Head of caudate nucleus (tissue), 42 donors: ENCODE measurements at places on chromosomes 2 and 18.

- no peak for DNase-seq
Measured at GRCh38 chr2:41618754-41619153, 429.1 kb upstream of the PKDCC start.

- no peak for DNase-seq
Measured at GRCh38 chr18:21632393-21632792, 20.3 kb downstream of the SNRPD1 start.

GRCh38 chr2:165149439-165149838, 54.4 kb downstream of the SCN3A start:
- DNase-seq: no peak

DNA sequence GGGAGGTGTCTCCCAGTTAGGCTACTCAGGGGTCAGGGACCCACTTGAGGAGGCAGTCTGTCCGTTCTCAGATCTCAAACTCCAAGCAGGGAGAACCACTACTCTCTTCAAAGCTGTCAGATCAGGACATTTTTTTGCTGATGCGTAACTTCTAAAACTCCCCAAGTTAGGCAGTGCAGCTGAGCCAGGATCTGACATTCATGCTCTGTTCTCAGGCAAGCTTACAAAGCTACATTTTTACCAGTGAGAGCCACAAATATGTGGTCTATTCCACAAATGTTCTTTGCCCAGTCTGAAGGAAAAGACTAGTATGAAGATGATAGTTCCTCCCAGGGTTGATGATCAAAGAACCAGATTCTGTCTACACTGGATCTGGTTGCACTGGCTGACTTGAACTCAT, 184.1 kb downstream of the MTCL1 start:
- no peak for DNase-seq

DNA sequence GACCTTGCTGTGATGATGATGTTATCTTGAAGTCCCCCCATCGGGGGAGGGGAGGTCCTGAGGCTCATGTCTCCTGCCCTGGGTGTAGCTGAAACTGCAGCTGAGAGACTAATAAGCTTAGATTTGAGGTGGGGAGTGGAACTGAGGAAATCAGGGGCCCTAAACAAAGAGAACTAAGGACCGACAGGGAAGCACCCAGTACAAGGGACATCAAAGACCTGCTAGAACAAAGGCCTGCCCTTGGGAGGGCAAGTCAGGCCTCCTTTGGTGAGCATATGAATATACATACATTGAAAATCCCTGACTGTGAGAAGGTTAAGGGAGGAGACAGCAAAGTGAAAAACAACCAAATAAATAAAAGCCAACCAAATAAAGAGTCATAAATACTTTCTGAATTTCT, 1132.5 kb upstream of the CELF4 start:
- DNase-seq: no peak

DNA sequence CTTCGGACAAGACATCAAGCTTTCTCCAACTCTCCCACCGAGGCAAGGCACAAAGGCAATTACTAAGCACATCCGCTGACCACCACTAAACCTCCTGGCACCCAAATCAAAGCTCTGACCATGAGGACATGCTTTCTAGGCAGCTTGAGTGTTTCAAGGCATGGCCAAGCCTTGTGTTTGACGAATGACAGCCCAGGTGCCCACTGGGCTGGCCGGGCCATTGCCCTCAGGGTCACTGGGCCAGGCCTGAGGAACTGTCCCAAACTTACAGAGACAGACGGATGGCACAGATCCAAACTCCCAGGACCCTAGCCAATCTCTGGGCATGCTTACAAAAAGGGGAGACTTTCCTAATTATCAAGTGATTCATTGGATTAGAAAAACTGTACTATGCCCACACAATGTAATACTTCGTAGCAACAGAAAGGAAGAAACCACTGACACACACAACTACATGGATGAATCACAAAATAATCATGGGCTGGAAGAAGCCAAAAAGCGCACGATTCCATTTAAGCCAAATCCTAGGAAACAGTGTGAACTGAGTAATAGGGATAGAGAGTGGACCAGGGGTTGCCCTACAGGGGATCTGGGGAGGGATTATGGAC, 20.2 kb downstream of the CRACDL start:
- DNase-seq: no peak

DNA sequence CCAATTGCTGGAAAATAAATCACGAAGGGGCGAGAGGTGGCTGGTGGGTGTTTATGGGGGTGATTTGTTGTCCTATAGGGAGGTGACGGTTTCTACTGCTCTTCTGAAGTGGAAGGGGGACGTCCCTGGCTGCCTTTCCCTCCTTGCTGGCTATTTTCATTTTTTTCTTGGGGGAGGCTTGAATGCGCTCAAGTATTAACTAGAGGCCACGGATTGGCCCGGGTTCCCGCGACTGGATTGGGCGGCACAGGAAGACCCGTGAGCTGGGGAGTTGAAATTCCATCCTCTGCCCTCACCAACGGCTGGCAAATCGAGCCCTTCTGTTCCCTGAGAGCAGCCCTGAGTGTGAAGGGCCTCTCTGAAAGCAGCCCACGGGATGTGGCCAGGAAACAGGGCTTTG, 176.5 kb upstream of the SPRED2 start:
- no peak for DNase-seq

GRCh38 chr2:43400508-43400907, 174.1 kb upstream of the ZFP36L2 start:
- DNase-seq: no peak
